ENCODE measurements at places on chromosomes 16 and 17. TPM values are rescaled to one million over a fixed set of nuclear protein-coding genes. Genes with fewer than 3 reads are reported as not detected.

Gene RRAD
- total RNA-seq, result 0.58 TPM

Gene RASD1
- 8.1 TPM for total RNA-seq

Gene KRT9
- not detected for total RNA-seq

Gene CCDC154
- total RNA-seq, result 0.26 TPM

Gene TMIGD1
- not detected for total RNA-seq

Gene HOXB1
- not detected for total RNA-seq

Gene NDRG4
- total RNA-seq, result 9.2 TPM

Gene RNPS1
- 141 TPM for total RNA-seq

Gene CHST6
- 0.70 TPM for total RNA-seq

Gene PIP4K2B
- total RNA-seq, result 45.4 TPM

Gene KRTAP1-1
- not detected for total RNA-seq

Gene TBC1D3I
- total RNA-seq, result not detected

Gene APOBR
- not detected for total RNA-seq

Gene SOX9
- 4.2 TPM for total RNA-seq

Gene MPV17L
- total RNA-seq, result not detected

Gene ARHGAP23
- total RNA-seq, result 137 TPM

Gene ADAD2
- not detected for total RNA-seq

Gene HASPIN
- total RNA-seq, result 1.4 TPM

Gene PITPNM3
- 4.9 TPM for total RNA-seq

Gene SEC14L5
- total RNA-seq, result 0.47 TPM

Gene ERN2
- total RNA-seq, result not detected

Gene TMC8
- total RNA-seq, result under 0.01 TPM

Gene ZNF750
- total RNA-seq, result not detected

Gene MT1G
- total RNA-seq, result 0.70 TPM

Gene KCNAB3
- total RNA-seq, result not detected

Gene DNAAF8
- total RNA-seq, result 5.1 TPM

Gene RMI2
- 2.8 TPM for total RNA-seq

Gene ENPP7
- not detected for total RNA-seq

Gene ASPA
- total RNA-seq, result 1.4 TPM

Gene PRSS33
- total RNA-seq, result not detected

Gene HID1
- 5.2 TPM for total RNA-seq

Gene ZNF785
- 6.6 TPM for total RNA-seq

Gene HS3ST3B1
- 14.3 TPM for total RNA-seq

Gene ZPBP2
- total RNA-seq, result not detected

Gene PIK3R5
- total RNA-seq, result not detected

Gene TLCD3B
- total RNA-seq, result not detected

Gene OR1F1
- total RNA-seq, result not detected

Gene TXNDC17
- total RNA-seq, result 227 TPM

Gene TNFRSF13B
- not detected for total RNA-seq

Gene TLCD2
- total RNA-seq, result 13.2 TPM

Gene ZNF23
- 5.5 TPM for total RNA-seq

Gene TCAP
- 3.8 TPM for total RNA-seq

Gene PIK3R6
- not detected for total RNA-seq

Gene BLTP2
- total RNA-seq, result 81.3 TPM

Gene APOH
- total RNA-seq, result not detected

Gene FA2H
- not detected for total RNA-seq

Gene UTS2R
- total RNA-seq, result 0.26 TPM

Gene PYY
- total RNA-seq, result not detected

All from pericardium fibroblast (primary cell).